ENCODE measurements at places on chromosomes 2 and 18. TPM values are rescaled to one million over a fixed set of nuclear protein-coding genes. Genes with fewer than 3 reads are reported as not detected.

The SIX2 gene
- polyA plus RNA-seq = 0.22 TPM

The CDKL4 gene
- polyA plus RNA-seq = not detected

The NDC80 gene
- 16.0 TPM for polyA plus RNA-seq

The INHA gene
- polyA plus RNA-seq = 0.36 TPM

The ABCG5 gene
- polyA plus RNA-seq = not detected

The CIDEA gene
- polyA plus RNA-seq = not detected

The KCNIP3 gene
- polyA plus RNA-seq = 3.7 TPM

The REG3G gene
- polyA plus RNA-seq = not detected

The HOXD9 gene
- 7.2 TPM for polyA plus RNA-seq

The BZW1 gene
- 365 TPM for polyA plus RNA-seq

The TMEFF2 gene
- not detected for polyA plus RNA-seq

The SERPINB4 gene
- polyA plus RNA-seq = not detected

The SNRNP27 gene
- 84.4 TPM for polyA plus RNA-seq

The CAPN14 gene
- polyA plus RNA-seq = not detected

The ATG16L1 gene
- polyA plus RNA-seq = 16.2 TPM

The SLC23A3 gene
- polyA plus RNA-seq = 0.58 TPM

The KLF7 gene
- 39.4 TPM for polyA plus RNA-seq

The SERPINB11 gene
- not detected for polyA plus RNA-seq

The MC2R gene
- not detected for polyA plus RNA-seq

The FAM110C gene
- not detected for polyA plus RNA-seq

All from GM23248 (cell line).